ENCODE measurements at places on chromosomes 13 and 19.

DNA sequence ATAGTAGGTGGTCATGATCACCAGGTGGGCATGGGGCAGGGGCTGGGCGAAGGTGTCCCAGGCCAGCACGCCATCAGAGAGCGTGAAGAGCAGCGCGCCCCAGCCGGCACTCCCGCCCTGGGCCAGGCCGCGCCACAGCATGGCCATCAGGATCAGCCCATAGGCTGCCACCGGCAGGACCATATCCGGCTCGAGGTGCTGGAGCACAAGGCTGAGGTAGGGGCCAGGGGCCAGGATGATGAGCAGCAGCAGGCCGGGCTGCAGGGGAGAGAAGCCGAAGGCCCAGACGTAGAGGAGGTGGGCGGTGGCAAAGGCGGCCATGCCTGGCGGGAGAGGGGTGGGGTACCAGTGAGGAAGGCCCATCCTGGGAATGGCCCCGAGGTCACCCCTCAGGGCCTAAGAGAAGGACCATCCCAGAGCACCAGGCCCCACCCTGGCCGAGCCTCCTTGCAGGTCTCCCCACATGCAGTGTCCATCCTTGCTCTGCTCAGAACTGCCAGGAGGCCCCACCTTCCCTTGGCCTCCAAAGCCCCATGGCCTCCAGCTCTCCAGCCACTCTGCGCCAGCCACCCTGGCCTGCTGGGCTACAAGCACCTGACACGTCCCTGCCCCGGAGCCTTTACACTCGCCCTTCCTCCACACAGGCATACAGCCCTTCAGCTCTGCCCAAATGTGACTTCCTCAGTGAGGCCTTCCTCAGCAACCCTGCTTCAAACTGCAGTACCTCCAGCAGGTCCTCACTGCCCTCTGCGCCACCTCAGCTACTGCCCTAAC is 1.1 kb downstream of the TMEM86B start:
- no peak for DNase-seq

- no peak for DNase-seq
These were observed 55.8 kb upstream of the KCTD15 start for GRCh38 chr19:33740811-33741396.

DNA sequence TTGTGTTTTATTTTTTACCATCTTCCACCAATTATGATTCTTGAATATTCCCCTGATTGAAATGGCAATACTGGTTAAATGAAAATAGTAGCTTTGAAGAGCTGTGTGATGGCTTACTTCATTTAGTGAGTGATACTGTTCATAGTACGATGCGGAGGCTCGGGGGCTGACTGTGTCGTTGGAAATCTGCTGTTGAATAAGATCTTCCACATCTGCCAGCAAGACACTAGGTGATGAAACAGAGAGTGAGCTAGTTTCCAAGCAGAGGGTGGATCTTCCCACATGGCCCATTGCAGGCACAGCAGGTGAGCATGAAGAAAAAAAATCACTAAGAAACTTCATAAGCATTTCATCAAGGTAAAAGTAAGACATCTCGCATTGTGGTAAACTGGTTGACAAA is 22.5 kb downstream of the CPB2 start:
- DNase-seq: no peak

GRCh38 chr13:35720690-35721554 is 244.4 kb upstream of the MAB21L1 start:
- no peak for DNase-seq

DNA sequence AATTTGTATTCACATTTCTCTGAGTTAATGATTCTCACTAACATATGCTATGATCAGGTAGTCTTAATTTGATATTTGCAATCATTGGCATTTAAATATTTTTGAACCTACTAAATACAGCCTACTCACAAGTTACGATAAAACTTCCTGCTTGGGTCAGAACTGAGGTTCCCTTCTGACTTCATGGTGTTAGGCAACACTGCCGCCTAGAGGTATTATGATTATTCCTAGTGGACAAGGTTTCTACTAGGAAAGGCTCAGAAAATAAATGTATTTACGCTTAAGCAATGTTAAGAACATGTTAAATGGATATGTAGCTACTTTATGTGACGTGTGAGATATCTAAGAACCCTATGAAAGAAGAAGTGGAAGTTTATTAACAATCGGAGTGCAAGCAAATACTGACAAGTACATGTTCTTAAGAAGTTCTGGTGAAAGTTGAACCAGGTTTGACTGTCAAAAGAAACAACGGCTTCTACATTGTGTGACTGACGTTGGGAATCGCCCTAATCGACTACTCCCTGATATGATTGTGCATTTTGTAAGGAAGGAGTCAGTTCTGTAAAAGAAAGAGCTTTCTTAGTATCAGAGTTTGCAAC is 1395.8 kb downstream of the SLITRK5 start:
- no peak for DNase-seq

GRCh38 chr13:43303033-43303729 is 279.8 kb downstream of the DNAJC15 start:
- no peak for DNase-seq

DNA sequence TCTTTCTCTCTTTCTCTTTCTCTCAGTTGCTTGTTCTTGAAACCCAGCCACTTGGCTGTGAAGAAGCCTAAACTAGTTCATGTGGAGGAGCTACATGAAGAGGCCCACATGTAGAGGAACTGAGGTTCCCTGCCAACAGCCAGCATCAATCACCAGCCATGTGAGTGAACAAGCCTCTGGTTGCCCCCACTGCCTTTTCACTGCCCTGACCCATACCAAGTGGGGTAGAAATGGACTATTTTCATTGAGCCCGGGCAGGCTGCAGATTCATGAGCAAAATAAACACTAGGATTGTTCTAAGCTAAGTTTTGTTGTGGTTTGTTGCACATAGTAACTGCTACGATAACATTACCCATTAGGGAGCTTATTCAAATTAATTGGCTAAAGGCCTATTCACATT is 78.7 kb upstream of the FAM216B start:
- no peak for DNase-seq

DNA sequence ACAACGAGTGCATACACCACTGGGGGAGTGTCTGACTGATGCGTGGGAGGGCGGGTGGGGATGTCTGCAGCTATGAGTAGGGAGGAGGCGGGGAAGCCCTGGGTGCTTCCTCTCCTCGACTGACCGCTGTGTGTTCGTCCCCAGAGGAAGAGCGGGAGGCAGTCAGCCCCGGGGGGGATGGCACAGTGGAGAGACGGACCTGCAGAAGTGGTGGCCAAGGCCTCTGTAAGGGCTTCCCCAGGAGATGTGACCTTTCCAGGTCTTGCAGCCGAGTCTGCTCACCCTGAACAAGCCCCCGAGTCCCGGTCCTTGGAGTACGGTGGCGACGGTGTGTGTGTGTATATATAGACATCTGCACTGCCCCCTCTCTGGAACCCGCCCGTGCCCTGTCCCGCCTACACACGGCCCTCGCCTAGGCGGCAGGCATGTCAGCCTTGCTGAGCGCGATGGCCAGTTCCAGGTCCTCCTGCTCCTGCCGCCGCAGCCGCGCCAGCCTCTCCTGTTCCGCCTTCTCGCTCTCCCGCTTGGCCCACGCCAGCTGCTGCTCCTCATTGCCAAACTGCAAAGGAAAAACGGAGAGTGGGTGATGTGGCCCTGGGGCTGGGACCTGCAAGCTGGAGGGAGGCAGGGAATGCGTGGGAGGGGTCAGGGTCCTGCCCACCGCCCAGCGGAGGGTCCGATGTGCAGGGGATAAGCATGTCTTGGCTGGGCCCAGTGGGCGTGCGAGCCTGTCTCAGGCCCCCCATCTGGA is 30.8 kb downstream of the KLF2 start:
- no peak for DNase-seq

GRCh38 chr19:1699998-1700732 is 47.8 kb upstream of the TCF3 start:
- no peak for DNase-seq

- no peak for DNase-seq
These were observed 3.8 kb downstream of the PROSER1 start for GRCh38 chr13:39034085-39034484.

DNA sequence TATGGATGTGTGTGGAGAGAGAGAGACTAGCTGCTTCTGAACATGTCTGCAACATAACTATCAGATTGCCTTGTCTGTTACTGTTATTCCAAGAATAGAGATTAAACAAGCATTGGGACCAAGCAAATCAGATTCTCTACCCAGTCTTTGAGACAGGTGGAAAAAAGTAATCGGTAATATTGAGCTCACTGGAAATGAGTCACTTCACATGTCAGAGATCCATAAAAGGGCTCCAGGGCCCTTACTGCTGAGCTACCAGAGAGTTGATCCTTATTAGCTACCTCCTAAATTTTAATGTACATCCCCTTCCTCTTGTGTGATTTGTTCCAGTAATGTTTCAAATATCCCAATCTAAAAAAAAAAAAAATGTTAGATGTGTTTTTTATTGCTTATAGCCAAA is 2118.0 kb downstream of the PCDH9 start:
- no peak for DNase-seq

DNA sequence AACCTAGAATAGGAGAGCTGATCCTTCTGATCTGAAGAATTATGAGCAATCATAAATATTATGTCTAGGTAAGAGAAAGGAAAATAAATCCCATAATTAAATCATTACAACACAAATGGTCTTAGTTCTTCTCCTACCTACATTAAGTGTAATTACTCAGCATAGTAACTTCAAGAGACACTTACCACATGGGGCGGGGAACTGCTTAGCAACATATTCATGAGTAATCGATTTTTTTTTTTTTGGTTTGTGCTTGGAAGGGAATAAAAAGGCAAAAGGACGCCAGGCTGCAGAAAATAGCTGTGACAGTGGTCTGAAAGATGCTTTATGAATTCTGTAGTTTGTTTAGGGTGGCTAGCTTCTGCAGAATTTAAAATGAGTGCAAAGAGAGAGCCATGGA is 103.3 kb upstream of the HTR2A start:
- no peak for DNase-seq

DNA sequence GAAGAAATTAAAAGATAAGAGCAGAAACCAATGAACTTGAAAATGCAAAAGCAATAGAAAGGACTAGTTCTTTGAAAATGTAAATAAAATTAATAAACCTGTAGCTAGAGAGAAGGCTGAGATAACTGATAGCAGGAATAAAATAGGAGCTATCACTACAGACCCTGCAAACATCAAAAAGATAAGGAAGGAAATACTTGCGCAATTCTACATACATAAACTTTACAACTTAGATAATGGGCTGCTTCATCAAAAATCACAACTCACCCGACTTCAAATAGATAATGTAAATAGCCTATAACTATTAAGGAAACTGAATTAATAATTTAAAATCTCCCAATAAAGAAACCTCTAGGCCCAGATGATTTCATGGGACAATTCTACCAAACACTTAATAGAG is 3.5 kb upstream of the ATP4B start:
- no peak for DNase-seq

- DNase-seq: no peak
These were observed 153.8 kb upstream of the SERP2 start for GRCh38 chr13:44219577-44220548.

DNA sequence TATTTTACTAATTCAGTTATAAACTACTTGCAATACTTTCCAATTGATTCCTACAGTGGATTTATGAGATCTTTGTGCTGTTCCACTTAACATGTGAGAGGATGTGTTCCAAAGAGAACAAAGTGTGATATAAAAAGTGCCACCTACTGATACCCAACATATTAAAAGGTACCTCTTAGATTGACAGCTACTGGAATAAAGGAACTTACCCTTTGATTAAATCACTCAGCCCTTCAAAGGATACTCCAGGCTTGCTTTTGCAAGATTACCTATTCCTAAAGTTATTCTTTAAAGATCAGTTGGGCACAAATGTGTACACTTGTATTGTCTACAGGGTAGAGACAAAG is 65.9 kb downstream of the DCT start:
- no peak for DNase-seq

- no peak for DNase-seq
These were observed 21.2 kb downstream of the DEDD2 start for GRCh38 chr19:42196011-42197001.

DNA sequence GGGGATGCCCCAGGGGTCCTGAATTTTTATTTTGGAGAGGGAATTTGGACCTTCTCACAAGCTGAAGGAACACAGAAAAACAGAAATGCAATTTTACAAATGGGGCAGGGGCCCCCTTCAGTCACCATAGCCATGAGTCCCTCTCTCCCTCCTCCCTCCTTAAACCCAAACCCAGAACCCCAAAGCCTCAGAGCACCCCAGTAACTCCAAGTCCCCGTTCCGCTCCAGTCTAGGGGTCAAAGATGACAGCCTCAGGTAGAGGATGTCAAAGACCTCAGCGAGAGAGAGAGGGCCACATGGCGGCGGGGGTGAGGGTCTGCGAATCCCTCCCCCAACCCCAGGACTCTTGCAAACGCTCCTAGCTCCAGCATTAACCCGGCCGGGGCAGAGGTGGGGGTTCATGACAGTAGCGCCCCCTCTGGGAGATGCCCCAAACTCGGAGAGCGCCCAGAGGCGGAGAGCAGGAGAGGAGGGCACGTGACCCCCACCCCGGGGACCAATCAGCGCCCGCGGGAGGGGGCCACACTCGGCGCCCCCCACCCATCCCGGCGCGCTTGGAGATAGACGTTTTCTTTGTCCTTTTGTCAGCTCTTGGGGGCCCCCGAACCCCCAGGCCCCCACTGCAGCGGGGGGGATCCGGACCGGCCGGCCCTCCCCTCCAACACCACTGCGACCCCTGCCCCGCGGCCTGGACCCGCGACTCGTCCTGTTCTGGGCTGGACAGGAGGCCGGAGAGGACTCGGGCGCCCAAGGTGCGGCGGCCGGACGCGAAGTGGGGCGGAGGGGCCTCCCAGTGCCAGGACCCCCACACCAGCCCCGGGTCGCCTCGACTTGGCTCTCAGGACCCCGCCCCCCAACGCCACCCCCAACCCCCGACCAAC is 20.8 kb upstream of the SEMA6B start:
- no peak for DNase-seq

GRCh38 chr19:51777570-51778462 is 16.8 kb downstream of the FPR2 start:
- DNase-seq: no peak

DNA sequence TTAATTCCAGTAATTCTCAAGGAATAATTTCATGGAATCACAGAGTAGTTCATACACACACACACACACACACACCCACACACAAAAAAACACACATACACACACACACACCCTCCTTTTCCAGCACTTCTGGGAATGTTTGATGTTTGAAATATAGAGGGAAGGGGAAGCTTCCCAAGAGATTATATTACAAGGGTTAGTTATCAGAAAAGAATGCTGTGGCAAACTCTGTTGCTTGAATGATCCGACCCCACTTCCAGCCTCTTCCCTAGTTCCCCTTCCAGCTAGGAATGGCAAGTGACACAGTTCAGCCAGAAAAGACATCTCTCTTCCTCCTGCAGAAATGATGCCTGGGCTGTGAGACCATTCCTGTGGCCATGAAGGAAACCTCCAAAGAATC is 49.9 kb downstream of the KCTD12 start:
- no peak for DNase-seq

Measured in stimulated activated CD4-positive, alpha-beta T cell treated with anti-CD3 and anti-CD28 coated beads, Interleukin-1b, Interleukin-23, amount 100 ng/mL, for 1 hour (primary cell).